ENCODE measurements at places on chromosomes 7 and 10. TPM values are rescaled to one million over a fixed set of nuclear protein-coding genes. Genes with fewer than 3 reads are reported as not detected.

- DNase-seq: no peak
These were observed 375.5 kb downstream of the TCERG1L start for GRCh38 chr10:130935897-130936550.

GRCh38 chr7:146878901-146879300 is 762.3 kb downstream of the CNTNAP2 start:
- DNase-seq: no peak

DNA sequence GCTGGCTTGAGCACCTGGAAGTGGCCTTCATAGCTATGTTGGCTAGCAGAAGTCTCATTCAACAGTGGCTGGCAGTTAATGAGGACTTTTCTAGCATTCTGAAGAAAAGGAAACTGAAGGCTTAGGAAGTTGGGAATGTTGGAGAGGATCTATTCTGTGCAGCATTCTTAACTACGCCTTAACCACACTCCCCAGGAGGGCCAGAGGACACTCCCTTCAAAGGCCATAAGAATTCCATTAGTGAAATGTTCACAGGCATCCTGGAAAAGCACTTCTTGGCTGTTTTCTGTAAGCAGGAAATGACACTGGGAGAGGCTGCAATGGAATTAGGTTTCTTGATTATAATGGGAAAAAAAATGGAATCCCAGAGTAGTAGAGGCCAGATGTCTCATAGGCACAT is 188.9 kb downstream of the ARHGAP12 start:
- no peak for DNase-seq

DNA sequence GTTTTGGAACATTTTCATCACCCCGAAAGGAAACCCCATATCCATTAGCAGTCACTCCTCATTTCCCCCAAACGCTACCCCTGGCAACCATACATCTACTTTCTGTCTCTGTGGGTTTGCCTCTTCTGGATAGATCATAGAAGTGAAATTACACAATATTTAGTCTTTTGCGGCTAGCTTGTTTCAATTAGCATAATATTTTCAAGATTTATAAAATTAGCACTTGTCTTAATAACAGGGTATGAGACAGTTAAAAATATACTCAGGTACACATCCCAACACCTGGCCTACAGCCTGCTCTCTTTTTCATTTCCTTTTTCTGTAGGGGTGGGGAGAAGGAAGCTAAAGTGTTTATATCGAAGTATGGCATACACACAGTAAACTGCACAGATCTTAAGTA is 81.4 kb upstream of the LRGUK start:
- no peak for DNase-seq

GRCh38 chr10:63157845-63158624 is 24.9 kb downstream of the NRBF2 start:
- no peak for DNase-seq

DNA sequence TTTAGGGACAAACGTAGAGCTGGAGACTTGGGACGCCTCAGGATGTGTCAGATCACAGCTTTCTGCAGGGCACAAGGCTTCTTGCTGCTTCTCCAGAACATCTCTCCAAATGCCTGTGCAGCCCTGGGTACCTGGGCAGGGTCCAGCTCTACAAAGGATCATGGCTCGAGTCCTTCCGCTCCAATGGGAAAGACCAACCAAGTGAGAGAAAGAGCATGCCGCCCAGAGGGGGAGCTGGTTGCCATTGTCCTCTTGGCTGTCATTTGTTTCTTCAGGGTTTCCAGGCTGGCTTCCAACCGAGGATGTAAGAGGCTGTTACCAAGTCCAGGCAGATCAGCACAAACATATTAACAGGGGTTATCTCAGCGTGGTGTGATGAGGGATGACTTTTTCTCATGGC is 5.6 kb upstream of the LEP start:
- no peak for DNase-seq

DNA sequence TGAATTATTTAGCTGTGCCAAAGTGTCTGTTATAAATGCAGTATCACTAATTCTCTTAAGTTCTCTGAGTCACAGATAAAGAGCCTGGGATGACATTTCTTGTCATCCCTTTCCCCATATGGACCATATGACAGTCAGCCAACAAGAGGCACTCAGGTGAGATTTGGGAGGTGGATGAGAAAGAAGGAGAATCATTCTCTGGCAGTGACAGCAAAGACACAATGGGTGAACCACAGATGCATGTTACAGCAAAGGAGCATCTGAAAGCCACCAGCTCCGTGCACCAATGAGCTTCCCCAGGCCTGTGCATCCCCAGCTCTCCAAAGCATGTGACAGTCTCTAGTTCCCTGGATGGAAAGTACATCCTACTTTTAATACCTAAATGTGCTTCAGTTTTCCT is 10.8 kb downstream of the GIMAP6 start:
- no peak for DNase-seq

GRCh38 chr10:49666685-49667084 is 12.8 kb upstream of the C10orf53 start:
- DNase-seq: no peak

DNA sequence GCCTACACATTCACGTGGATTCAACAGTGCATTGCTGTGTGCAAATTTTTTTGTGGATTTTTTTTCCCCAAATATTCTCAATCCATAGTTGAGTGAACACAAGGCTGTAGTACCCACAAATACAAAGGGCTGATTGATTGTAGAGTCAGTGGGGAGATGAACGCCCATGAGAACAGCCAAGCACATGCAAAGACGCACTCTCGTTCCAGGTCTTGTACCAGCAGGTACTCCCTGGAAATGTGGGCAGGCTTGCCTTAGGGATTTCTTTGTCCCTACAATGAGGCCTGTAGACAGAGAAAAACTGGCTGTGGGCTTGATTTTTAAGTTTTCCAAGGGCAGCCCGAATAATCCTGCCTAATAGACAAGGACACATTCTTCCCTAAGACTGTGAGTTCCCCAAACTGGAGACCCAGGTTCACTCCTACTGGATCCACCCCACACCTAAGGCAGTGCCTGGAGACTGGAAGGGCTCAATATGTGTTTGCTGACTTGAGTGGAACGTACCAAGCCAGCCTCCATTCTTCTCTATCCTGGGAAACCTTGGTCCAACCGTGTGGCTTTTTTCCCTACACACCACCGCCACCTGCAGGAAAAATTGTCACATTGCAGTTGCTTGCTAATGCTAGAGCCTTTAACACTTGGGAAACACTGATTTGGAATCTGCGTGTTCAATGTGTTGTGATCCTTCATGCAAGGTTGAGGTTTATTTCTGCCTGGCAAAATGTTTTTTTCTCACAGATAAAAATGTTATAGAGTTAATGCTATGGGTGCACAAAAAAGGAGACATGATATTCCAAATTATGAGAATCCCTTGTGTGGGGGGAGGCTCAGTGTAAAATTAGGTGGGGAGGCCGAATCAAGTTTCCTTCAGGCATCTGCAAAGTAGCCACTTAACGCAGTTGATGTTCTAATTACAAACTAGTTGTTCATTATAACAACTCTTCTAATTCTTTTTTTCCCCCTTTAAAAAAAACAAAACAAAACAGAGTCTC is 49.3 kb downstream of the PPP1R17 start:
- DNase-seq: peak; percentile 13

DNA sequence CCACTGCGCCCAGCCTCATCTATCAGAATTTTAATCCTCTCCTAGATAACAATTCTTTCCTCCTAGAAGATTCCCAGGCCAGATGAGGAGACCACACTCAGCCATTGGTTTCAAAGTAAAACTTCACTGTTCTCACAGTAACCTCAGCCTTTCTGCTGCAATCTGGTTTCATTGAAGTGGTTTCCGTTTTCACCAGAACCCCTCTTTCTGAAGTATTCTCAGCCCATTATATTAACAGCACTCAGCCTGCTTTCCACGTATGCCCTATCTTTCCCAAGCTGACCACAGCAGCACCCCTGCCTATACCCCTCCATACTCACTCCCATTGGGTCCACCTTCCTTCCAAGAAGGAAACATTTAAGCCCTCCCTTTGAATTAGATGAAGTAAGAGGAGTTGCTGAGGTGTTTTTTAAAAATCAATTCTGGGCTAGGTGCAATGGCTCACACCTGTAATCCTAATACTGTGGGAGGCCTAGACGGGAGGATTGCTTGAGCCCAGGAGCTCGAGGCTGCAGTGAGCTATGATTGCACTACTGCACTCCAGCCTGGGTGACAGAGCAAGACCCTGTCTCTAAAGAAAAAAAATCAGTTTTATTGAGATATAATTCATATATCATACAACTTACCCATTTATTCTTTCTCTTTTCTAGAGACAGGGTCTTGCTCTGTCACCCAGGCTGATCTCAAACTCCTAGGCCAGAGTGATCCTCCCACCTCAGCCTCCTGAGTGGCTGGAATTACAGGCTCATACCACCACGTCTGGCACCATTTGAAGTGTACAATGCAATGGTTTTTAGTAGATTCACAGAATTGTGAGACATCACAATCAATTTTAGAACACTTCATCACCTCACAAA is 11.3 kb downstream of the PLAU start:
- DNase-seq: peak; percentile 22

DNA sequence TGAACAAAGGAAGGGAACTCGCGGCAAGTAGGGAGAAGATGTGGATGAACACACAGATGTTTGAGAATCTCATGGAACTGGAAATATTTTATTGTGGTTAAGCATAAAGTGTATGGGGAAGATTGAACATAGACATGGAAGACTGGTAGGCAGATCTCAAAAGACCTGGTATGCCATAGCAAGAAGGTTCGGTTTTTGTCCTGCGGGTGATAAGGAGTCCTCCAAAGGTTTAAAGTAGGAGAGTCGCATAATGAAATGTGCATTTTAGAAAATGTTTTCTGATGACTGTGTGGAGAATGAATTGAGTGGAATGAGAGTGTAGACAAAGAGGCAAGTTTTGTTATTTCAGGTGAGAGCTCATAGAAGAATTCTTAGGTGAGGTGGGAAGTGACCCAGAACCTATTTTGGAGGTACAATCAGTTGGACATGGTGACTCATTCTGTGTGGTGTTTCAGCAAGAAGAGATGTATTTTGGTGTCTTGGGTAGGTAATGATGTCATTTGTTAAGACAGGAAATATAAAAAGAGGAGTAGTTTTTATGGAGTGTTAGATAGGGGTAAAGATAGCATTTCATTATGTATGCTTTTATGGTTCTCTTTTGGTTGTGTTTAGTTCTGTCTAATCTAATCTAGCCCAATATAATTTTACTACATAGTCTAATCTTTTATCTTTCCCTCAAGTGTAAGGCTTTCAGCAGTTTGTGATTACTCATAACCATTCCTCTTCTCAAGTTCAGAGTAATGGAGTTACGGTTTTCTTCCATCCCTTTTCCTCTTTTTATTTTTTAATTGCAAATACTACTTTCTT is 239.2 kb downstream of the EXOC4 start:
- no peak for DNase-seq

DNA sequence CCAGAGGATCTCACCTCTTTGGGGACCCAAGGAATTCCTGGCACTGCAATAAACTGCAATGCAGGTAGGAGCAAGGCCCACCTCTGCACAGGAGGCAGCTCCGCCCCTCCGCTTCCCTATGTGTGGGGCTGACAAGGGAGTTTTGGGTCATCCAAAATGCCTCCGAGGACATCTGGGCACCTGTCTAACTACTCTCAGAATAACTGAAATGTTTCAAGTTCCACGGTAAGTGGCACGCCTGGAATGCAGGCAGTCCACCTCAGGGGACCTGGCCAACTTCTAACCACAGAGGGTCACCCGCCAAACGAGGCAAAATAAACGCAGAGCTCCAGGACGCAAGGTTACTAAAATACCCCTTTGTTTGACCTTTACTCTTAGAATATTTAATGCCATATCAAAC is 102.5 kb downstream of the FGFR2 start:
- DNase-seq: no peak

DNA sequence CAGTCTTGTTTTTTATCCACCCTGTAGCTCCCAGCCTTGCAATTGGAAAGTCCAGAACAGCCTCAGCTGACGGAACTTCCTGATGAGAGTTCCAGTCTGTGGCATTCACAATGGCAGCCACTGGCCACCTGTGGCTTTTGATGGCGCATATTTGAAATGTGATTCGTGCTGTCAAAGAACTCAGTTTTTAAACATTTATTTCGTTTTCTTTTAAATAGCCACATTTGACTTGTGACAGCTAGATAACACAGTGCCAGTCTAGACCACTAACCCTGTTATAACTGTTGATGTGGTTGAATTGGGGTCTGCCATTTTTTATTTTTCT is 97.3 kb downstream of the INPP5A start:
- no peak for DNase-seq

DNA sequence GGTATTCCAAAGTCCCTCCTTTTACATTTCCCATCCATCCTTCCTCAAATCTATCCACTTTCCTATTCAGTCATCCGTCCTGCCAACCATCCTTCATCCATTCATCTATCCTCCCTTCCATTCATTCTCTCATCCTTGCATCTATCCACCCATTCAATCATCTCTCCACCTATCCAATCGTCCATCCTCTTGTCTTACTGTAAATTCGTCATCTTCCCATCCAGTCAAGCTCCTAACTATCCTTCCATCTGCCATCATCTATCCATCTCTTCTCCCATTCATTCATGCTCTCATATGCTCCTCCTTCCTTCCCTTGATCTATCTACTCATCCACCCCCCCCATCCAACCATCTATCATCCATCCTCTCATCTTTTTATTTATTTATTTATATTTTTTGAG is 5.0 kb downstream of the CALHM3 start:
- DNase-seq: no peak

- DNase-seq: no peak
These were observed 227.7 kb downstream of the TMEM178B start for GRCh38 chr7:141301544-141301943.

DNA sequence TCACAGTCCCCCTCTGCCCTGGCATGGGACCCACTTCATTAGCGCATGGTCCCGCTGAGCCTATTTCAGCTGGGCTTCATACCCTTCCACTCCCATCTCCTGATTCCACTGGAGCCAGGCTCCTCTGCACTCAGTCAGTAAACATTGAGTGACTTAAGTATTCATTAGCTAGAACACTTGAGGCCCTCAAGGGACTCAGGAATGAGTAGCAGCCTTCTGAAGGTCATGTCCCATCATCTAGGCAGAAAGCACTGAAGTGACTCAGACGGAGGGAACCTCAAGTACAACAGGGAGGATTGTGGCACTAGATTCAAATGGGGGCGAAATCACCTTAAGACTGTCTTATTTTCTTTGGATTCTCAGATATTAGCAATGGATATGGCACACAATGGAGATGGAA is 186.6 kb upstream of the INHBA start:
- no peak for DNase-seq

GRCh38 chr10:83075016-83075814 is 1064.1 kb upstream of the GHITM start:
- DNase-seq: no peak

DNA sequence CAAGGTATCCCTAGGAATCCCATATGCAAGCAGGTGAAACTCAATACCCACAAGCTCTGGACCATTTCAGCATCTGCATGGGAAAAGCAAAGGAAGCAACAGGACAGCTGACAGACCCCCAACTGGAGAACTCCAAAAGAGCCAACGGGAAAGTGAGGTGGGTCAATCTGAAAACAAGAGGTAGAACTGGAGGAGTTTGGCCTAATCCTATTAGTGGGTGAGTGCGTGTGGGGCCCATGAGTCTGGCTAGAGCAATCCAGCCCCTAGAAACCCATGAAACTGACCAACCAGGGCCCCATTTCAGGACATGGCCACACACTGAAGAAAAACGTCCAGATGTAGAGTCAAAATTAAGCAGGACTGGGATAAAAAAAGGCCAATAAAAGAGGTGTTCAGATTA is 26.6 kb upstream of the WNT8B start:
- no peak for DNase-seq

UPK3B gene
- total RNA-seq: 1.6 TPM

C7orf25 gene
- 1.7 TPM for total RNA-seq

IFIT1B gene
- not detected for total RNA-seq

TMEM176A gene
- total RNA-seq: not detected

CNPY1 gene
- not detected for total RNA-seq

C1GALT1 gene
- total RNA-seq: 35.5 TPM

POMZP3 gene
- total RNA-seq: 12.3 TPM
